ENCODE measurements at places on chromosomes 3 and 15.
A peak's percentile ranks its signal among the peaks of the same experiment; 100 is the strongest.

DNA sequence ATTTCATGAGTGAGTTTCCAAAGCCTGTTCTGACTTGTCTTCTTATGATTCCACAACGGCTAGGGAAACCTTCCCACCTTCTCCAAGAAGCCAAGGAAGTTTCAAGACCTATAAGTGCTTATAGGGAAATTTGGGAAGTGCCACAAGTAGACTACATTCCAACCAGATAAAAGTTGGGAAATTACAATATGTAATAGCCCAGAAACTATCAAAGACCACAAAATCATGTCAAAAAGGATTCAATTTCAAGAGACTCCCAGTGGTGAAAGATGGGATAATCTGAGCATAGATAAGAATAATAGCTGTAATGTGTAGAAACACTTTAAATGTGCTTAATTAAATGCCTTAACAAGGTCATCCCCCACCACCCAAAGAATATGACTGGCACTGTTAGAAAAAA is 169.2 kb upstream of the SLC2A2 start:
- no peak for ATAC-seq

DNA sequence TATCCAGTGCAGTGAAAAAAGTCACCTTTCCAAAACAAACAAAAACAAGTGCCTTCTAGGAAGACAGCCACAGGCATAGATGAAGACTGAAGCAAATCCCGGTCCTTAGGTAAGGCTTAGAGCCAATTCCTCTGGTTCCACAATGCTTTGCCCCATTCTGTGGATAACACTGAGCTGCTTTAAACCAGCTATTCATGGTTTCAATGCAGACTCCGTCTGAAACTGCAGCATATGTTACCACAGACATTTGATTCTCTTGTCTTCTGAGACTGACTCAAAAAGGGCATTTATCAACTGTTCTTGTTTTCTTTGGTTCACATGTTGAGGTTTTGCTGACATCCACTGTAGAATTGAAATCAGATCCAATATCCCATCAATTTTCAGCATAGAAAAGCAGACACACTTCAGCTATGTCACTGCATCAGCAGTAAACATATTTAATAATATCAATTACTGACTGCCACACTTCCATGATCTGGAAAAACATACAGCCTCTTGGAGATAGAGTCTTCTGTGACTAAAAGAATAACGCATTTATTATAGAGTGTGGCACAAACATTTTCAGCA is 659.3 kb downstream of the ROBO2 start:
- no peak for ATAC-seq

DNA sequence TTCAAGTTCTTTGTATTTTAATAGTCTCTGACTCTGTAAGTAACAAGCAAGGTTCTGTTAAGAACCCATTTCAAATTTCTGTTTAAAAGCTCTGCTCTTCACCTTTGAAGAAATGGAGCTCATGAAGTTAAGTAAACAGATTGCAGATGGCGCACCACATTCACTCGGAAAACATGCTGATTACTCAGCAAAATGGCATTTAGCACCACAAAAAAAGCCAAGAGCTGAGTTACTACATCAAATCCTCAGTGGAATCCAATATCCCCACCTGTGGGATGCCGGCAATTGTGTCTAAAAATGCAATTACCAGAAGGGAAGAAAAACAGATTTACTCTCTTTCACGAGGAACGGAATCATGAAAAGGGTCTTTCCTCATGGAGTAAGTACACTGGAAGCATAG is 758.0 kb downstream of the NTRK3 start:
- no peak for ATAC-seq

- no peak for ATAC-seq
Measured at GRCh38 chr15:81776976-81777375, 268.8 kb downstream of the MEX3B start.

DNA sequence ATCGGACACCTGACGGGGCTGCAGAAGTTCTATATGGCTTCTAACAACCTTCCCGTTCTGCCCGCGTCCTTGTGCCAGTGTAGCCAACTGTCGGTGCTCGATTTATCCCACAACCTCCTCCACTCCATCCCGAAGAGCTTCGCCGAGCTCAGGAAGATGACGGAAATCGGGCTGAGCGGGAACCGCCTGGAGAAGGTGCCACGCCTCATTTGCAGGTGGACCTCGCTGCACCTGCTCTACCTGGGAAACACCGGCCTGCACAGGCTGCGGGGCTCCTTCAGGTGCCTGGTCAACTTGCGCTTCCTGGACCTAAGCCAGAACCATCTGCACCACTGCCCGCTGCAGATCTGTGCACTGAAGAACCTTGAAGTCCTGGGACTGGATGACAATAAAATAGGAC is 9.8 kb upstream of the LRRC34 start:
- ATAC-seq, result no peak

- ATAC-seq, result no peak
Measured at GRCh38 chr15:91548549-91548948, 305.0 kb upstream of the SLCO3A1 start.

GRCh38 chr3:41031401-41031800 is 167.9 kb upstream of the CTNNB1 start:
- ATAC-seq, result no peak

- no peak for ATAC-seq
Measured at GRCh38 chr3:176951144-176951543, 246.1 kb downstream of the TBL1XR1 start.

GRCh38 chr3:144296808-144297207 is 325.2 kb downstream of the DIPK2A start:
- no peak for ATAC-seq

DNA sequence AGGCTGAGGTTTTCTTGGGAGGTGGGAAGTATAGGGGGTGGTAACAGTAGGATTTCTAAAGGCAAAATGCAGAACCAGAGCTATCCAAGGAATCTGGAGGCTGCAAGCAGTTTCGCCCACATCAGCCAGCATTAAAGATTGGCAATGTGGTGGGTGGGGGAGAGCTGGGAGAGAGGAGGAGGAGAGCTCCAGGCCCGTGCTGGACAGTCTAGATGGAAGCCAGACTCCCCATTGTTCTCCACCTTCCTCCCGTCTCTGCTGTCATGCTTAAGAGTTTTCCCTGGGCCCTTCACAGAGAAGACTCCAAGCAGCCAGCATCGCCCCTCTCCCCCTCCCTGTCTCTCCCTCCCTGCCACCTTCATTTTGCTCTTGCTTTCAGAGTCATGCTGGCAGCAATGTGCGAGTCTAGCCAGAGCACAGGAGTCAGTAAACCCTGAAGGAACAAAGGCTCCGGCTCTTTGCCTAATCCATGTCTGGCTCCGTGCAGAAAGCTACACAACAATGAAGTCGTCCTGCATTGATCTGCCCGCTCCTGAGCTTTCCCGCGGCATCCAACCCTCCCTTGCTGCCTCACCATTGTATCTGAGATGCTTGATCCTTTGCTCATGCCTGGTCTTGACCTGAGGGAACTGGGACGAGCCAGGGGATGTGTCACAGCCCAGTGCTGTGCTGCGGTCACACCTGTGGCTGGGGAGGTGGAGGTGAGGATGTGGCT is 282.9 kb downstream of the NTRK3 start:
- ATAC-seq, result no peak

DNA sequence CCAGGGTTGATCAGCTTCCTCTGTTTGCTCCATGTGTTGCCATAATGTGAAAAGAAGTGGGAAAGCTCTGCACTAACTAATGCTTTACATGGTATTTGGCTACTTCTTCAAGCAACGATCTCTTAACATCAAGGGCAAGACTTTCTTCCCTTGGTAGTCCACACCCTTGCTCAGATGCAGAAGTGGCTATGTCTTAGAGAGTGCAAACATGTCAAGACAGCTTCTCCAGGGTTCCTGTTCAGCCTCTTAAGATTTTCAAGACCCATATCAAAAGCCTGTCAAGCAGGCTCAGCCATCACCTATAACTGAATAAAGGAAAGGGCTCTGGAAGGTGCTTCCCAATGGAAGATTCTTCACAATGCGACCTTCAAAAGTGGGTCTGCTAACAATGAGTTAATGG is 64.8 kb upstream of the CSTA start:
- no peak for ATAC-seq

DNA sequence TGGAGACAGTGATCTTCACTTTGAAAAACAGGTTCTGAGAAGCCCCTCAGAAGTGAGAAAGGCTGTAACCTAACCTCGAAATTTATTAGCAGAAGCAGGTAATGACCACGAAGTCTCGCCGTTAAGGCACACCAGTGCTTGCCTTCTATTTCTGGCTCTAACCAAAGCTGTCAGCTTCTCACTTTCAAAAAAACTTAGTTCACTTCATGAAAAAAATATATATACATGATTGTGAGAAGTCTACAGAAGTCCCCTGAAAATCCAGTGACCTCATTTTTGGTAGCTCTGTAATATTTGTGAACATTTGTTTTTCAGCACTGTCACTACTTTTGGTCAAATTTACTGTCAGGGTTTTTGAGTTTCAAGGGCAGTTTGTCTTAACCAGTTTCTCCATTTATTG is 19.1 kb upstream of the AKAP13 start:
- peak; percentile 76 for ATAC-seq

DNA sequence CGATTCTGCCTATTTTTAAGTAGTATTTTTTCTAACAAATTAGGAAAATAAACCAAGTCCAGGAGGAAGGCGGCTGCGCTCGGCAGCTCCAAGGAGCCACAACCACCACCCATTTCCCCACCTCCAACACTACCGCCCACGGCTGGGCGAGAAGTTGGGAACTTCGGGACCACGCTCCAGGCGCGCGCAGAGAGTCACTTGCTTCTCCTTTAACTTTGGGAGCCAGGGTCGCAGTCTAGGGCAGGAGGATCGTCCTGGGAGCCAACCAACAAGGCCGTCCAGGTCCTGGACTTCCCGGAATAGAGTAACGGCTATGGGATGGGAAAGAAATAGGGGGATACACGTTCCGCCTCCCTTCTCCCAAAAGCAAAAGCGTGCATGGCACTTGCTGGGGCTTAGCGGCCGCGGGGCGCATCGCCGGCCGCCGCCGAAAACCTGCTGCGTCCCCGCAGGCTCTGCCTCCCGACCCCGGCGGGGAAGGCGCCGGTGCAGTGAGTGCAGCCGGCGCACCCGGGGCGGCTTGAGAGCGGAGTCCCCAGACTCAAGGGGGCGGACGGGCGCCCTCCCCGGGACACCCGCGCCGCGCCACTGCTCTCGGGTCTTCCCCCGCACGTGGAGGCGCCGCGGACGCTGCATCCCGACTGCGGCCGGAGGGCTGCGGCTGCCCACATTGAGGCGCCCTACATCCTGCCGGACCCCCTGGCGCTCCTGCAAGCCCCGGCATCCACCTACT is 699 bp downstream of the MEGF11 start:
- peak; percentile 53 for ATAC-seq

DNA sequence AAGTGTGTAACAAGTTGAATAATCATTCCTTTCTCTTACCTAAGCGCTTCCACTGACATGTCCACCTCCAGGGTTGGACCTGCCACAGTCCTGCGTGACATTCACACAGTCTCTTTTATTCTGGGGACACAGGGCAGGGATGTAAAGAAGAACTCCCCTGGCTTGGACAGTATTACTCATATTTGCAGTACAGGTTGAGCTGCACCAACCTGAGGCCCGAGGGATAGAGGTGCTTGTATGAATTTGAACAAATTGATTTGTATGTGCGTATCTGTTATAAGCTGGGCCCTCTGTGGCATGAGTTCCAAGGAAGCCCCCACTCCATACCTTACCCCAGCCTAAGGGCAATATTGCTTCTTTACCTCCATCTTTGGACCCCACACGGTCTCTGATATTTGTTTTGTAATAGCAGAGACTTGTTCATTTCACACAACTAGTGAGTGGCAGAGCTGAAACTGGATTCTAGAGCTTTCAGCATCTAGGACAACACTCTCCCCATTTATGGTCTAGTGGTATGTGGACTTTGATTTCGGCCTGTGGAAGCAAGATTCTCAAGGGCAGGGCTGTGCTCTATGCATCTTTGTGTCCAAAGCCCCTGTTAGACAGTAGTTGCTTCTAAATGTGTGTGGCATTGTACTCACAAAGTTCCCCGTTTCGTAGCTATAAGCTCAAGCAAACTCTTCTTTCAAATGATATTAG is 39.2 kb downstream of the FAH start:
- no peak for ATAC-seq

- no peak for ATAC-seq
Measured at GRCh38 chr3:18177271-18177670, 247.9 kb downstream of the SATB1 start.

DNA sequence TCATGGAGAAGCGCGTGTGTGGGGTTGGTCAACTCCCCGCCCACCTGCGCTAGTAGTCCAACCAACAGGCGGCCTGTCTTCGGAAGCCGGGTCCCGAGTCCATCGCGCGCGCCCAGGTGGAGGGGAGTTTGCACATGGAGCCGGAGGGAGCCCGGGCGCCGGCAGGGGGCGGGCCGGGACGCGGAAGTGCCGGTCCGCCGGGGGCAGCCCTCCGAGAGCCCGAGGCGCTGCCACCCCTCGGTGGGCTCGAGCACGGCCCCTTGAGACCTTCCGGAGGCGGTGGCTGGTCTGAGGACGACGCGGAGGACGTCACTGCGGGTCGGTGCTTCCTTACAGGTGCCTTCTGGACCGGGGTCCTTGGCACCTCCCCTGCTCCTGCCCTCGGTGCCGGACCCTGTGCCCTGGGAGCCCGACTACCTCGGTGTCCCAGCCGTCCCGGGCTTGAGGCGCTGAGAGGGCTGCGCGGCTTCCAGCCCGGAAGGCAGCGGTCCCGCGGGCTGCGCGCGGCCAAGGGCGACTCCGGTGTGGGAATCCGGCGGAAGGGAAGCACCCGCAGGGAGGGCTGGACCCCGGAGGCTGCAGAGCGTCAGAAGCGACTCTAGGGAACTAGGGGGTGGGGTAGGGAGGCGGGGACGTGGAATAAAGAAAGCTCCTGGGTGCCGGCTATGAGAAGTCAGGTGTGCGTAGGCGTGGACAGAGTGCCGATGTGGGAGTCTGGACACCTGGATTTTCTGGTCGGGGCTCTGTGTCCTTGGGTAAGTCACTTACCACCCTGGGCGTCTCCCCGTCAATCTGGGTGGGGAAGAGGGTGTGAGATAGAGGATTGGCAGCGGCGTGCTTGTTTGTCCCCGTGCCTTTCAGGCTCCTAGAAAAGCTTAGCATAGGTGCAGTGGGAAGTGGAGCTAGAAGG is 212.3 kb downstream of the FGF12 start:
- peak; percentile 55 for ATAC-seq

DNA sequence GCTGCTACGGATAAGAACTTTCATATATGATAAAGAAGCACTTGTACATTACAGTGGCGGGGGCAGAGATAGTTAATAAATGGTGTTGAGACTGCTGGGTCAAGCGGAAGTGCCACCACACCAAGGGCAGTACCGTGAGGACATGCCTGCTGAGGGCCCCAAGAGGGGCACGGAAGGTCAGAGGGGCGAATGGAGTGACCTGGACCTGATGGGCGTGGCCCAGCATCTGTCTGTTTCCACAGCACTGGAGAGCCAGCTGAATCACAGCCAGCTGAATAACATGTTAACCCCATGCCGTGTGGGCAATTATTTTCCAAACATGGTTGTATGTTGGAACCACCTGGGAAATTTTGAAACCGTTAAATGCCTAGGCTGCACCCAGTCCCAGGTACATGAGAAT is 37.2 kb downstream of the ANKDD1A start:
- peak; percentile 41 for ATAC-seq

Data from stimulated activated memory B cell treated with anti-CD40 and anti-IgM and Interleukin-4, amounts not matched to agents 10 μg/mL and 1 μg/mL and 100 μg/mL, for 72 hours (primary cell).